Tibial artery (tissue), 4 donors: ENCODE measurements at places on chromosomes 5 and 9.
A peak's percentile ranks its signal among the peaks of the same experiment; 100 is the strongest.

DNA sequence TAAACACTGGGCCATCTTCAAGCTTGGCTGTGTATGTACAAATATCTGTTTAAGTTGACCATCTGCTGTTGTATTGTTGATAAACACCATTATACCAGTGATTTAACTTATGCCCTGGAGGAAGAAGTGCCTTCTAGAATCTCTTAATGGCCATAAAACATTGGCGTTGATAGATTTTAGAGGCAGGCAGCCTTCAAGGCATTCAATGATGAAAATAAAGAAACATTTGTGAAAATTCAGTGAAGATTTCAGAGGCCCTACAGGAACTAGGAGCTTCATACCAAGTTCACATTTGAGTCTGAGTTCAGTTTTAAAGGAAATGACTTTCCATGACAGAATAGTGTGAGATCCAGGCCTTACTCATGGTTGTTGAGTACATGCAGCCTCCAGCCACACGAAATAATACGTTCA lies 52.2 kb downstream of the MAP1B start:
- no peak overlapping the region for H3K4me3 ChIP-seq
- peak overlapping the region; percentile 50 for H3K27ac ChIP-seq
- H3K4me1 ChIP-seq = no peaks in the 10 kb centered on the region
- H3K27me3 ChIP-seq = no peaks in the 10 kb centered on the region
- no peaks in the 10 kb centered on the region for H3K36me3 ChIP-seq

DNA sequence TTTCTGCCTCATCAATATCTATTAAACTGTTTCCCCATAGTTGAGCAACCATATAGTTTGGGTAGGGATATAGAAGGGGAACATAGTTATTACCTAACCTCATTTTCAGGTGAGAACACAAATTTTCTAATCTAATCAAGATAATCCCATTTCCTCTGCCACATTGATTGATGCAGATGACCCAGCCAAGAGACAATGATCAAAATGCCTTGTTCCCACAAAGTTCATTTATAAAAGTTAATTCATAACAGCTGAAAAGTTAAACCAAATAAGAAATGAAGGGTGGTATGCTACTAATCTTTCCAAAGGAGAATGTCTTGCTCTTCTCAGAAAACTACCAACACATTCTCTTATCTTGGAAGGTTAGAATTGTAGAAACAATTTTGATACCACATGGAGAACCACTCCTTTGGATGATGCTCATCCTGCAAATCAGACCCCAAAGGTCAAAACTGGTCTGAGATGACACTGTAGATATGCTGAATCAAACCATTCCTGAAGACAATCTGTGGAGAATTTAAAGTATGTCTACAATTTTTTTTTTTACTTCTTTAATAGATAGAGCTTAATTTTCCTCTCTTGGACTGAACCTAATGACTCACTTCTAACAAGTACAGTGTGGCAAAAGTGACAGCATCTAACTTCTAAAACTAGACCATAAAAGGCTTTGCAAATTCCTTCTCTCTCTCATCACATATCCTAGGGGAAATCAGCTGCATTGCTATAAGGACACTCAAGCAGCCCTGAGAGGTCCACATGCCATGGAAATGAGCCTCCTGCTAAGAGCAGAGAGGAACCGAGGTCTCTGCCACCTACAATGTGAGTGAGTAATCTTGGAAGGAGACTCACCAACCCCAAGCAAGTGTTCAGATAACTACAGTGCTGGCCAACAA lies 586.7 kb upstream of the TUSC1 start:
- DNase-seq = no peak
- H3K4me1 ChIP-seq = no peaks in the 10 kb centered on the region
- no peaks in the 10 kb centered on the region for H3K36me3 ChIP-seq
- no peak overlapping the region for H3K27ac ChIP-seq
- H3K4me3 ChIP-seq = no peak overlapping the region

GRCh38 chr5:23303435-23303834 lies 204.0 kb upstream of the PRDM9 start:
- no peaks in the 10 kb centered on the region for H3K36me3 ChIP-seq
- DNase-seq = no peak
- H3K27ac ChIP-seq = no peak overlapping the region
- H3K27me3 ChIP-seq = no peaks in the 10 kb centered on the region

GRCh38 chr9:1490341-1491232 lies 440.4 kb downstream of the DMRT2 start:
- H3K27me3 ChIP-seq = no peaks in the 10 kb centered on the region
- no peak overlapping the region for H3K27ac ChIP-seq
- H3K4me1 ChIP-seq = no peaks in the 10 kb centered on the region
- H3K36me3 ChIP-seq = no peaks in the 10 kb centered on the region

- DNase-seq = peak; percentile 66
- no peaks in the 10 kb centered on the region for H3K36me3 ChIP-seq
- H3K4me1 ChIP-seq = peaks cover 17% of the 10 kb centered on the region
- H3K4me3 ChIP-seq = no peak overlapping the region
- H3K27ac ChIP-seq = no peak overlapping the region
Observed at GRCh38 chr9:93091453-93092081, 4.5 kb upstream of the CARD19 start.

DNA sequence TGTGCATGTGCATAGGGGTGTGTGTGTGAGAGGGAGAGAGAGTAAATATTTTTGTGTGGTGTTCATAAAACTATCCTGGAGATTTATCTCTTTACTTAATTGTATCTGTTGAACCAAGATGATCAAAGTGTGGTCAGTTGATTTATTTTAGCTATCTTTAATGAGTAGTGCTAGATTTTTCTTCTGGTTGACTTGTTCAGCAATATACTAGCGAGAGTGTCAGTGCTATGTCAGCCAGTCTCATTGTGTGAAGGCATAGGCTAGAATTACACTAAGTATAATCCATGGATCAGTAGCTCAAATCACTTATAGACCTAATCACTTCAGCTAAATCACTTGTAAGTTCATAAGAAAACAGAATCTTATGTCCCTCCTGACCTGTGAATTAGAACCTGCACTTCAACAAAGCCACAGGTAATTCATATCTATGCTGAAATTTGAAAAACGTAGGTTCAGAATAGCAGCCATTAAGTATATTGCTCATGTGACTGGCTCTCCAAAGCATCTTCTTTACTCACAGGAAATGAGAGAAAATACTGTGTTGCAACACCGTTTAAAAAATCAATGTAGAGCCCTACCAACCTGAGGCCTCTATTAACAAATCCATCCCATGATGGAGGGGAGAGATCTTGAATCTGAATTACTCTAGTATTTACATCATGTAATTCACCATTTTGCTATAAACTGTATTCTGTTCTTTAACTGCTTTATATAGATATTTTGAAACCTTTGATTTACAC lies 203.1 kb upstream of the ACTBL2 start:
- H3K4me1 ChIP-seq = no peaks in the 10 kb centered on the region
- no peak overlapping the region for H3K27ac ChIP-seq
- no peaks in the 10 kb centered on the region for H3K36me3 ChIP-seq
- no peak overlapping the region for H3K4me3 ChIP-seq
- H3K27me3 ChIP-seq = no peaks in the 10 kb centered on the region

DNA sequence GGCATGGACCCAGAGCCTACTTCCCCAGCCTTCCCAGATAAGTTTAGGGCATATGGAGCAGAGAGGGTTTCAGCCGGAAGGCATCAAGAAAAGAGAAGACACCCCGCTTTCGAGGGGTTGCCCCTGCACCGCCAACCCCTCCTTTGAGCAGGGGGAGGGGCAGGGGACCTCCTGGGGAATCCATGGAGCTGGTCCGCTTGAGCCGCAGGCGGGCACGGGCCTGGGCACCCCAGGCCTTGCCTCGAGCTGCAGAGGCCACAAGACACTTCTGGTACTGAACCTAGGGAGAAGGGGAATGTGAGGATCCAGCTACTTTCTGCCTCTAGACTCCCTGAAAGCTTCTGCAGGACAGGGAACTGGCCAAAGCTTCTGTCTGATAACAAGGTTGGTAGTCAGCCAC lies 1.3 kb upstream of the SRA1 start:
- H3K4me3 ChIP-seq = no peak overlapping the region
- peaks cover 51% of the 10 kb centered on the region for H3K4me1 ChIP-seq
- no peak for DNase-seq
- H3K27ac ChIP-seq = peak overlapping the region; percentile 91
- H3K27me3 ChIP-seq = no peaks in the 10 kb centered on the region

DNA sequence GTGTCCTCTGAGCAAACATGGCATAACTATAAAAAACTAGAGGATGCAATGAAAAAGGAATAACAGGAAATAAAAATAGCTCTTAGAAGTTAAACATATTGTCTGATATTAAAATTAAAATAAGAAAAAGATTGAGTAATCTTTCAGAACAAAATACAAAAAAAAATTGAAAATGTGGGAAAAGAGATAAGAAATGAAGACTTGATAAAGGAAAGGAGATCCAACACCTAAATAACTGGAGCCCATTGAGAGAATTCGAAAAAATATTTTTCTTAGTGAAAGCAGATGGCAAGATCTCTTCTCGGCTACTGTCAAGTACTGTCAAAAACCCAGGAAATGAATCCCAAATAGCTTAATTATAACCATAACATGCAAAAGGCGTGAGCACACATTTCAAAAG lies 24.9 kb downstream of the LIFR start:
- H3K4me3 ChIP-seq = no peak overlapping the region
- no peak for DNase-seq
- peaks cover 17% of the 10 kb centered on the region for H3K4me1 ChIP-seq
- H3K36me3 ChIP-seq = peaks cover 6% of the 10 kb centered on the region
- no peak overlapping the region for H3K27ac ChIP-seq

- H3K4me1 ChIP-seq = peaks cover 15% of the 10 kb centered on the region
- no peak overlapping the region for H3K4me3 ChIP-seq
- H3K27me3 ChIP-seq = no peaks in the 10 kb centered on the region
- H3K27ac ChIP-seq = no peak overlapping the region
Observed at GRCh38 chr9:534886-535285, 306.6 kb upstream of the DMRT1 start.

DNA sequence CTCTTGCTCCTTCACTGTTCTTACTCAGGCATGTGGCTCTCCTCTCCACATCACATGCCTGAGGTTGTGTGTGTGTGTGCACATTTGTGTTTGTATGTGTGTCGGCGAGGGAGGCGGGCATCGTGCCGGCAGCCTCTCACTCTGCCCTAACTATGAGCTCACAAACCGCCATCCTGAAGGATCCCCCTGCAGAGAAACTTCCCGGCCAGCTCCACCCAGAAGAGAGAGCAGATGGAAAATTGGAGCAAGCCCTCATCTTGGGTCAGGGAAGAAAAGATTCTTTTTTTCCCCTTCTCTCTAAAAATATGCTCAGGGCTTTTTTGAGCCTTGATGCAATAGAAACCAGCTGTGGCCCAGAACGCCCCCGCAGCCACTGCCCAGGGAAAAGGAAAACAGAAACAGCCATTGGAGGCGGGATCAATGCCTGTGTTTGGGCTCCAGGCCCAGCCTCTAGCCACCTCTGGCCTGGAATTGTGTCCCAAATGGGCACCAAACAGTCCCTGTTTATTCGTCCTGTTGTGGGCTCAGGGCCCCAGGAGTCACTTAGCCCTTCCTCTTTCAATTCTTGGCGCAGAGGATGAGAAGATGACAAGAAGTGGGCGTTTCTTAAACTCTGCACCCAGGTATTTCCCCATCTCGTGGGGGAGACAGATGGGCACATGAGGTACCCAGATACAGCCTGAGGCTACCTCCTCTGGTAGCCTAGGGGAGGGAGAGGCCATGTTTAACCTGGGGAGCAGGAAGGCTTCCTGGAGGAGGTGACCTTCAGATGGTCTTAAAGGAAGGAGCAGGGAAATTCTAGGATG lies 151.5 kb downstream of the RGS3 start:
- DNase-seq = no peak
- H3K27ac ChIP-seq = peak overlapping the region; percentile 86
- H3K4me1 ChIP-seq = peaks cover 40% of the 10 kb centered on the region
- no peak overlapping the region for H3K4me3 ChIP-seq
- H3K27me3 ChIP-seq = no peaks in the 10 kb centered on the region

GRCh38 chr5:415928-416635 lies 26.9 kb upstream of the EXOC3 start:
- peaks cover 5% of the 10 kb centered on the region for H3K27me3 ChIP-seq
- no peak overlapping the region for H3K27ac ChIP-seq
- no peaks in the 10 kb centered on the region for H3K4me1 ChIP-seq
- no peaks in the 10 kb centered on the region for H3K36me3 ChIP-seq

- H3K4me3 ChIP-seq = no peak overlapping the region
- H3K27ac ChIP-seq = no peak overlapping the region
- DNase-seq = no peak
- no peaks in the 10 kb centered on the region for H3K4me1 ChIP-seq
- no peaks in the 10 kb centered on the region for H3K36me3 ChIP-seq
Observed at GRCh38 chr9:114693248-114693855, 11.4 kb upstream of the TEX48 start.

DNA sequence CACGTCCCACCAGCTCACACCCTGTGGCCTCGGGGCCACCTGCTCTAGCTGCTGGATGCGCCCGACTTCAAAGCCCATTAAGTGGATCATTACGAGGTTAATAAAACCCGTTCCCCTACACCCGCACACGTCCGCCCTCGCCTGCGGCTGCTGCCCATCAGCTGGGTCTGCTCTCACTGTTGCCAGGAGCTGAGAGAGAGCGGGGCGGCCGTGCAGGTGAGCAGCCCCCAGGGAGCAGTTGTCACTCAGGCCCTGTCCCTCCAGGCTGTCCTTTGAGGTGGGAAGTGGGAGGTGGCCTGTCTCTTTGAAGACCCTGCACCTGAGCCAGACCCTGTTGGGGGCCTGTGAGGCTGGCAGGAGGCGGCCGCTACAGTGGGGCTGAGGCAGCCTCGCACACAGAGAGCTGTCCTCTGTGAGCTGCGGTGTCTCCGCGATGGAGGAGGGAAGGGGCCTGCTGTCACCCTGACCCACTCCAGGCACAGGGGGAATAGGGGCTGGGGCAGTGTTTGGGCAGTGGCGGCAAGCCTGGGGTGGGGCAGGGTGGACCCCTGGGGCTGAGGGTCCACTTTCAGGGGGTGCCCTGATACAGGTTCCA lies 12.8 kb upstream of the UNC5A start:
- no peak overlapping the region for H3K27ac ChIP-seq
- no peaks in the 10 kb centered on the region for H3K36me3 ChIP-seq
- DNase-seq = no peak
- H3K4me1 ChIP-seq = no peaks in the 10 kb centered on the region
- H3K27me3 ChIP-seq = peaks cover 67% of the 10 kb centered on the region

- peak; percentile 85 for DNase-seq
- H3K4me3 ChIP-seq = peak overlapping the region; percentile 87
- peak overlapping the region; percentile 88 for H3K27ac ChIP-seq
- no peaks in the 10 kb centered on the region for H3K4me1 ChIP-seq
- peaks cover 27% of the 10 kb centered on the region for H3K36me3 ChIP-seq
- no peaks in the 10 kb centered on the region for H3K27me3 ChIP-seq
Observed at GRCh38 chr9:128456613-128457061, 831 bp downstream of the ODF2 start.
